ENCODE measurements at places on chromosomes 11 and 22. TPM values are rescaled to one million over a fixed set of nuclear protein-coding genes. Genes with fewer than 3 reads are reported as not detected.

DNA sequence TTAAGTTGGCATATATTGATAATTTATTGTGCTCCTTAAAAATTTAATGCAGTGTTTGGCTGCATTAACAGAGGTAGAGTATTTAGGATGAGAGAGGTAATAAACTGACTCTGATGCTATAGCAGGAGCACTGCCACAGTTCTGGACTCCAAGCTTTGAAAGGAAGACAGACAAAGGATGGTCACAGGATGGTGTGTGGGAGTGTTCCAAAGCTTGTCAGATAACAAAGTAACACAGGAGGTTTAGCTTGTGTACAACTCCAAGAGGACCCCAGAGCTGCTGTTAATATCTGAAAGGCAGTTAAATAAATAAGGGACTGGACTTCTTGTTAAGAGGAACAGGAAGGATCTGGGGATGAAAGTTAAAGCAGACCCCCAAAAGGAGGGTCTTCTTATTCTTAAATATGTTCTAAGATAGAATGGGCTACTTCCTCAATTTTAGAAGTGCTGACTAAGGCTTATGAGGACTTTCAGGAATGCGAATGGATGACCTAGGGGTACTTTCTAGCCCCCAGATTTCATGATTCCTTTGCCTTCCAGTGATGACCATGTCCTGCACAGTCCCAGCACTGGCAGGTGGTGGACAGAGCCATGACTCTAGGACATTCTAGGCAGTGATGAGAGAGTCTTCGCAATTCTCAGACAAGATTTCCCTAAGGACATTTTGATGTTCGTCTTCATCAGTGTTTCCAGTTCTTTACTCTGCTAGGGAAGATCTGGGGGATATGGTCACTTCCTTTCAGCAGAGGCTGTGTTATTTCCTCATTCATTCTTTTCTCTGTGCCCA is 149.1 kb upstream of the RASSF10 start:
- DNase-seq, result no peak

GRCh38 chr11:131618201-131618600 is 247.8 kb downstream of the NTM start:
- no peak for DNase-seq

DNA sequence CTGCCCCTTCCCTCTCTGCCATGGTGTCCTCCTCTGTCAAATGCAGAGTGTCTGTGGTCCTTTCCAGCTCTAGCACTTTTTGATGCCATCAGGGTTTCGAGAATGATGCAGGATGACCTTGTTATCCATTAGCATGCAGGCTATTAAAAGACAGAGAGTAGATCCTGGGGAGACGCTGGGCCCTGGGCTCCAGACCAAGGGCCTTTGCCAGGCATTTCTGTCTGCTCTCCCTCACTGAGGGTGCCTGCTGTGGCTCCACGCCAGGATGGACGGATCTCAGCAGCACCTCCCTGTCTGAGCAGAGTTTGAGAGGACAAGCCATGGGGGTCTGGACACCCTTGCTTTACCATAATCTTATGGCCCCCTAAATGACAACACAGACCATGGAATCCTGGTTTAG is 110.8 kb upstream of the CD82 start:
- no peak for DNase-seq

DNA sequence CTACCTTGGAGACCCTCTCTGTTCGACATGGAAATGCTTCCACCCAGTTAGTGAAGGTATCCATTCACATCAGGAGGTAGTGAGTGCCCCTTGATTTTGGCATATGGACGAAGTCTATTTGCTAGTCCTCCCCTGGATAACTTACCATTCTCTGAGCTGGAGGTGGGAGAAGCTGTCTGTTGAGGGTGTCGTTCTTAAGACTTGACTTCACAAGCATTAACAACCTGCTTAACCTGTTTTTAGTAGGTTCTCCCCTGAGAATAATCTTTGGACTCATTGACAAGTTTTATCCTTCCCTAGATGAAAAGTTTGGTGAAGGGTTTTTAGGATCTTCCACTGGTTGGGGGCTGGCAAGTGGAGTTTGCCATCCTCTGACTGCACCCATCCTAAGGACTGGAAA is 1053.8 kb upstream of the CNTN5 start:
- no peak for DNase-seq

- DNase-seq, result no peak
Measured at GRCh38 chr11:120337355-120338106, 1.3 kb downstream of the ARHGEF12 start.

- no peak for DNase-seq
Measured at GRCh38 chr11:122672892-122673291, 17.4 kb downstream of the UBASH3B start.

GRCh38 chr11:34232807-34233206 is 125.0 kb downstream of the ABTB2 start:
- peak; percentile 29 for DNase-seq

CHRDL2 gene
- total RNA-seq, result not detected

AQP11 gene
- total RNA-seq, result 0.59 TPM

DENND6B gene
- total RNA-seq, result 4.6 TPM

C11orf71 gene
- 6.4 TPM for total RNA-seq

ADAMTS15 gene
- total RNA-seq, result not detected

MMP27 gene
- total RNA-seq, result not detected

Data from activated CD8-positive, alpha-beta T cell treated with anti-CD3 and anti-CD28 coated beads for 36 hours (primary cell).